NT2/D1 (cell line): ENCODE measurements at places on chromosomes 5 and 9.

GRCh38 chr5:158910782-158911692 lies 188.7 kb downstream of the EBF1 start:
- no peak for DNase-seq

DNA sequence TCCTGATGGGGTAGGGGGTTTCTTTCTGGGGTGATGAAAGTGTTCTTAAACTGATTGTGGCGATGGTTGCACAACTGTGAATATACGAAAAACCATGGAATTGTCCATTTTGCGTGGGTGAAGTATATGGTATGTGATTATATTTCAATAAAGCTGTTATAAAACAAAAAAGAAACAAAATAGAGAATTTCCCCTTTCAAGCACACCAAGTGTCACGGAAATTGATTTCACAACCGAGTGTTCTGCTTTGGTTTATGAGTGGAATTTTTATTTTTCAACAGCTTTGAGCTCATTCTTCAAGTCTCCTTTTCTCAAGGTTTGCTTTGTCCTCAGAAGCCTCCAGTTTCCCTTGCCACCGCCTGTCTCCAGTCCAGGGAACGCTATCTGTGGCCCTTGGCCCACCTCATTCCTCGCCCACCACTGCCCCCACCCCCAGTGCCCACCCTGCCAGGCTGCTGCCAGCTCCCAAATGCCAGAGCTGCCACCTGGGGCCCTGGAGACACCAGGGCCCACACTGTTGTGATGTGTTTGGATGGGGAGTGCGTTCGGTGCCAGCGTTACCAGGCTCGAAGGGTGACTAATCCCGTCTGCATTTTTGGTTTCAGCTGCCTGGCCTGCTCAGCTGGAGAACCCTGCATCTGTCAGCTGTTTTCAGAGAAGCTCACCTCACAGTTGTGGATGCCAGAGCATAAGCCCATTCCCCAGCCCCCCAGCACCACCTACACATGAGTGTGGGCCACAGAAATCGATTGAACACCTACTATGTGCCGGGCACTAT lies 30.4 kb downstream of the DUSP1 start:
- DNase-seq, result no peak

DNA sequence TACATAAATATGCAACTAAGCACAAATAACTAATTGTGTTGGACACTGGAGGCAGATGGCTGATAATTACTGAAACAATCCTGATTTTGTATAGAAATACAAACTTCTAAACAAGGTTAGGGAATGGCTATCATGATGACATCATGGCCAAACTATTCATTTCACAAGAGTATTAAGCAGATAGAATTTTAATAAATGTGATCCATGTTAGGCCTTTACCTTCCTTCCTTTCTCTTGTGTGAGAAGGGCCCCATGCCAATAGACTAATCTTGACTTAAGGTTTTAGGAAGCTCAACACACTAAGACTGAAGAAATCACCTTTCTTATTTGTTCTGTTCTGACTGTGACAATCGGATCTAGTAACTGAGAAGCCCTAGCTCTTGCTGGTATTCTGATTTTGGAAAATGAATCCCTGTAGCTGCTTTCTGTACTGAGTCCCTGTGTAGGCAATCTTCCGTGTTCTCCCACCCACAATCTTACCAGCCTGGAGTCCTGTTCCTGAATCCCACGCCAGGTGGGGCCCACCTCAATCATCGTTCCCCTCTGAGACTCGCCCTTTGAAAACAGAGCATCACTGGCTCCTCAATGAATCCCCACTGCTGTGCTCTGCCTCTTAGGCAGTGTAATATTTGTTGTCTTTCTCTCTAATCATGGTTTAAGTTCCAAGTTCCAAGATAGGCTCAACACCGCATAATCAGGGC lies 168.7 kb upstream of the GNA14 start:
- DNase-seq, result no peak

- no peak for DNase-seq
Observed at GRCh38 chr5:103041071-103041676, 78.8 kb downstream of the GIN1 start.

GRCh38 chr5:77925503-77925902 lies 149.4 kb upstream of the TBCA start:
- DNase-seq, result no peak

DNA sequence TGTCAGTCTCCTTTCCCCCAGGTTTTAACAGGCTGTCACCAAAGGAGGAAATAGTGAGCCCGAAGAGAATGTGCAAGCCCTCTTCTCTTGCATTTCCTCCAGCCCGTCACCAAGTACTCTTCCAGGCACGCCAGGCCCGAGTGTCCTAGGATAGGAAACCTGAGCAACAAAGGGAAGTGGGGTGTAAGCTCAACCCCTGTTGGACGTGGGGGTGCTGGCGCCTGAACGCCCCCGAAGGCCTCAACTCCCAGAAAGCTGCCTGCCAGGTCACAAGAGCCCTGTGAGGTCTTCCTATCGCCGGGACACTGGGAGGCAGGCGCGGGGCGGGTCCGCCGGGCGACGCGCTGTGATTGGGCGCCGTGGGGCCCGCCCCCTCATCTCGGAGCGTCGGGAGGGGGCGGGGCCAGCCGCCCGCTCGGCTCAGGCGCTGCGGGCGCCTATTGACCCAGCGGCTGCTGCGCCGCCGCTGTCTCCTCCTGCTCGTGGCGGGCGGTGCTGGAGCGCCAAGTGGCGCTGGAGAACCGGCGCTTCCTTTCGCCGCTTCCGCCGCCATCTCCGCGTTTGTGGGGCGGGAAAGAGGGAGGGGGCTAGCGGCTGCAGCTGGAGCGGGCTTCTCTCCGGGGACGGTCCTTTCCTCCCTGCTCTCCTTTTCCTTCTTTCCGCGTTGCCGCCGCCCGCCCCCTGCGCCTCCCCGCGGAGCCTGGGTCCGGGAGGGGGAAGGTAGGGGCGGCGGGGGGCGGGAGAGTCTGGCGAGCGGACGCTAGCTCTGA lies 572 bp upstream of the MAN2A1 start:
- DNase-seq, result peak; percentile 80

- no peak for DNase-seq
Observed at GRCh38 chr5:63262185-63262981, 683.8 kb downstream of the LRRC70 start.

GRCh38 chr5:1368236-1368635 lies 23.3 kb upstream of the CLPTM1L start:
- no peak for DNase-seq

DNA sequence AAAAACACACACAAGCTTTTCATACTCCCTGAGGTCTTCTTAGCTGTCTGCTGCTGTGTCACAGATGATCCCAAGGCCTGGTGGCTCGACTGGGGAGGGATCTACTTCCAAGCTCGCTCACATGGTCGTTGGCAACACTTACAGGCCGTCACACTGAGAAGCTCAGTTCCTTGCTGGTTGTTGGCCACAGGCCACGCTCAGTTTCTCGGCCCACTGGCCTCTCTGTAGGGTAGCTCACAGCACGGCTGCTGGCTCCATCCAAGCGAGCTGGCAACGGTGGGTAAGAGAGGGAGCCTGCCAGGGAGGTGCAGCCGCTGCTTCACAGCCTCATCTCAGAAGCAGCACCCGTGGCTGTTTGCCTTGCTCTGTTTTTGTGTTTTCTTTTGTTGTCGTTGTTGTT lies 43.8 kb upstream of the GFPT2 start:
- DNase-seq, result no peak

GRCh38 chr5:151239237-151239861 lies 13.6 kb upstream of the GM2A start:
- no peak for DNase-seq

DNA sequence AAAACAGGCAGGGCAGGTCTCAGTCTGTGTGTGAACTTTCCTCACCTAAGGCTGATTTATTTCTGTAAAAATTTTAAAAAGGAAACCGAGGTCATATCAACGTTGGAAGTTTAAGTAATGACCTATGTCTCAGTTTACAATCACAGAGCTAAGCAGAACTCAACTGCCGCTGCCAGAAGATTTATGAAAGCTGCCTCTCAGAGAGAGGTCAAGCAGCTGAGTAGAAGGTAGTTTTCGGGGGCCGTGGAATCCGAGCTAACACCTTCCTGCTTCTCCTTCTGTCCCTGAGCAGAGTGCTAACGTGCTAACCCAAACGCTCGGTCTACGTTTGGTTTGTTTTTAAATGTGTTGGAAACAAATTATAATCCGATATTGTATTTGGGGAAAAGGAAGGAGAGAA lies 11.1 kb downstream of the TTF1 start:
- no peak for DNase-seq

DNA sequence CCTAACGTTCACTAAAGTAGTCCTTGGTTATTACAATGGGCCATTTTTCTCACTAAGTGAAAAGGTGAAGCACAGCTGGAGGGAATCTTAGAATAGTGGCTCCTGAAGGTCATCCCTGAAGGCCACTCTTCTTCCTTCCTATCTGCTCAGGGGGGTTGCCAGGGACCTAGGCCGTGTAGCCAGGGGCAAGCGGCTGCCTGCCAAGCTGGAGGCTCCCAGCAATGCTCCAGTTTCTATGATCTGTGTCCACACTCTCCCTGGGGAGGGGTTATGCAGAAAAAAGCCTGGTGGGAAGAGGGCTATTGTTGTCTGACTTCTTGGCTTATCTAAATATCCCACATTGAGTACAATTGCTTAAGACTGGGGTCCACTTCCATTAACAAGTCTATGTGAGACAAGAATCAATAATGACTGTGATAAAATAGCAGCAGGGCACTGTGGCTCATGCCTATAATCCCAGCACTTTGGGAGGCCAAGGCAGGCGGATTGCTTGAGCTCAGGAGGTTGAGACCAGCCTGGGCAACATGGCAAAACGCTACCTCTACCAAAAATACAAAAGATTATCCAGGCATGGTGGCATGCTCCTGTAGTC lies 3.8 kb downstream of the NMRK1 start:
- no peak for DNase-seq

- DNase-seq, result no peak
Observed at GRCh38 chr5:72438141-72438540, 69.1 kb downstream of the ZNF366 start.

GRCh38 chr9:7146582-7146981 lies 388.8 kb downstream of the KDM4C start:
- DNase-seq, result peak; percentile 57

- DNase-seq, result no peak
Observed at GRCh38 chr5:170431571-170431970, 42.4 kb upstream of the KCNMB1 start.

GRCh38 chr5:5756762-5757161 lies 334.3 kb downstream of the ICE1 start:
- DNase-seq, result no peak

DNA sequence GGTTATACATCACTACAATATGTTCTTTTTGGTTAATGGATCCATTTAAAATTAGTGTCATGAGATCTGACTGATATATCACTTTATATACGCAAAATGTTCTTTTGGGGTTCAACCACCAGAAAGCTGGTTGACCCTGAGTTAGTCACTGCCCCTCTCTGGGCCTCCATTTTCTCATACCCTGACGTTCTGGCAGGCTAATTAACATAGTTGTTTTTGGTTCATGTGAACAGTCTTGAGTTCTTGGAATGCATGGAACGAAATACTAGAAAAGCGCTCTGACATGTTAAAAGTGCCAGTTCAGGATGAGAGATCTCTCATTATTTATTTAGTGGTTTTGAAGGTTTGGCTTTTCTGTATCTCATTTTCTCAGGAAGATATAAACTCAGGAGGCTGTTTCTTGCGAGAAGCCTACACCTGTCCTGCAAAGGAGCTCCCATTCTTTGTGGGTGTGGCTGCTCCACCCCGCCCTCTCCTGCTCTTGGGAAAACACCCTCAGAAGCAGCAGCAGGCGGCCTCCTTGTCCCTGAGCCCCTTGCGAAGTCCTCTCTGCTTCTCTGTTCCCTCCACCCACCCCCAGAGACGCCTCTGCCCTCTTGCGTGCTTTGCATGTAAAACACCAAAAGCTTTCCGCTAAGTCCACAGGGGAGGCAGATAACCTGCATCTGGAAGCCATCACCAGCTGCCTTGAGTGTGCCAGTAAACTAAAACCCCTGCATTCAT lies 302.4 kb upstream of the PANK3 start:
- DNase-seq, result no peak

DNA sequence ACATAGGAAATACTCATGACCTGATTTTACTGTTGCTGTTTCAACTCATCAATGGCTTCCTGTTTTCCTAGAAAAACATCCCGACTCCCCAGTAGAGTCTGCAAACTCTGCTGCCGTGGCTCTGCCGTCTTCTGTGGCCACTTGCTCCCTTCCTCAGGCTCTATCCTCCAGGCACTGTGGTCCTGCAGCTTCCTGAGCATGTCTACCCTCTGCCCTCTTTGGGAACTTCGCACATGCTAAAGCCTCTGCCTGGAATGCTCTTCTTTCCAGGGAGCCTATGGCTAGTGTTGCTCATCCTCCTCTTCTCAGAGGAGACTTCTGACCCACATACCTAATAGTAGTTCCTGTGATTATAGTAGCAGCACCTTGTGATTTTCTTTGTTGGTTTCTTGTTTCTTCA lies 256.9 kb downstream of the MAN2A1 start:
- no peak for DNase-seq

DNA sequence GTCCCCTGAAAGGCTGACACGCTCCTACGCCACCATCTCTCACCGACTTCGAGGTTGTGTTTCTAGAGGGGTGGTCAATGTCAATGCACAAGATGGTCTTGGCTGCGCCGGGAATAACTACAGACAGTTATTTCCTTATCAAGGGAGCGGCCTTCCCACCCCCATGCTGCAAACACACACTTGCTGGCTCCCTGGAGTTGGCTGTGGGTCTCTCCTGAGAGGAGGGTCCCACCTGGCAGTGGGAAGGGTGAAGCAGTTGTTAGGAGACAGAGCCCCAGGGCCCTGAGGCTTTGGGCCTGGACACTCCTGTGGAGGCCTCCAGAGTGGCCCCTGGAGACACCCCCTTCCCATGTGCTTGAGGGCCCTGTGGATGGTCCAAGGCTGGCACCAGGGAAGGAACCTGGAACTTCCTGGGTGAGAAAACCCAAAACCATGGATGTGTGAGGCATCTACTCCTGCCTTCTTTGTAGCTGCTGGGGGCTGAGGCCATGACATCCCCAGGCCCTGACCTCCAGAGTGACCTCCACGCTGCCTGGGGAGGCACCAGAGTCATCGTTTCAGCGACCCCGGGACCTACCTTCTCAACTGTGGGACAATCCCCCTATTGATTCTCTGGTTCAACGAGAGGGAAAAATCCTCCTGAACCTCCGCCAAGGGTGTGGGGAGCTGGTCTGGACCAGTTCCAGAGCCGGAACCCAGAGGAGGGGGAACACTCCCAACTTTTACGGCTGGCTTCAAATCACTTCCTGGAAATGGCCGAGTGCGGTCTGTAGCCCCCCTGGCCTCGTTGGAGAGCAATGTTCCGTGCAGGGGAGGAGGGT lies 101.1 kb upstream of the COL5A1 start:
- no peak for DNase-seq

GRCh38 chr9:76650692-76651091 lies 113.5 kb upstream of the PCA3 start:
- DNase-seq, result no peak

DNA sequence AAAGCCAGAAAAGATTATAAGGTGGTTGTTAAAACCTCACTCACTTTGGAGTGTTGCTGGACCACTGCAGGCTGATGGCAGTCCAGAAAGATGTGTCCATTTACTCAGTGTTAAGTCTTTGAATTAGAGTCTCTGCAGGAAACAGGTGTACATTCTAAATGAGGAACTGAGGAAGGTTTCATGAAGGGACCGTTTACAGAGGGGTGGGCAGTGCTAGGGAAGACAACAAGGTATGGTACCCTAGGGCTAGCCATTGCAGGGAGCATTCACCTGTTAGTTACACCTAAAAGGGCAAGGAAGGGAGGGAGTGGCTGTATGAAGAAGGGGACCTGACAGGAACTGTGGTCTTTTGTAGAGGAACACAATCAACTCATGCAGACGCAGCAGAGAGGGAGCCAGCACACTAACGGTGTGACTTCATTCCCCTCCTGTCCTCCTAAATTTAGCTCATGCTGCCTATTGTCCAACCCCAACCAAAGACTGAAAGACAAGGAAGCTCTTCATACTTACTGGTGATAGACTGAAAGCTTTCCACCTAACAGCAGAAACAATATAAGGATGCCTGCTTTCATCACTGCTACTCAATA lies 32.2 kb upstream of the PAX5 start:
- DNase-seq, result no peak
